A549 treated with AZD2906 at 1 μM for 4 hours (cell line): ENCODE measurements at places on chromosomes 16 and 17. TPM values are rescaled to one million over a fixed set of nuclear protein-coding genes. Genes with fewer than 3 reads are reported as not detected.

KRT31 gene
- not detected in 5 replicates for total RNA-seq

CHCT1 gene
- total RNA-seq = 0.08 to 0.15 TPM in 2 of 5 replicates, not detected in the others

P2RX1 gene
- 0.08 TPM in 1 of 5 replicates, not detected in the others for total RNA-seq

ABI3 gene
- not detected in 5 replicates for total RNA-seq

CD300C gene
- 0.31 to 0.51 TPM (median 0.41 TPM) in 5 replicates for total RNA-seq

KIF18B gene
- 30.5 to 38.1 TPM (median 36.8 TPM) in 5 replicates for total RNA-seq

RAMP2 gene
- total RNA-seq = 0.51 to 1.3 TPM (median 1.2 TPM) in 5 replicates

TNFRSF13B gene
- not detected in 5 replicates for total RNA-seq

ETV4 gene
- 57.6 to 67.4 TPM (median 65.7 TPM) in 5 replicates for total RNA-seq

SNAI3 gene
- total RNA-seq = 0.13 to 0.24 TPM (median 0.16 TPM) in 5 replicates

MT4 gene
- not detected in 5 replicates for total RNA-seq

SOX9 gene
- total RNA-seq = 8.9 to 10.8 TPM (median 9.9 TPM) in 5 replicates

CD7 gene
- total RNA-seq = 0.16 to 0.24 TPM (median 0.19 TPM) in 4 of 5 replicates, not detected in the other

CENPX gene
- 135 to 206 TPM (median 183 TPM) in 5 replicates for total RNA-seq

SRL gene
- 0.03 to 0.08 TPM (median 0.06 TPM) in 5 replicates for total RNA-seq

SPAG5 gene
- total RNA-seq = 62.3 to 70.8 TPM (median 69.3 TPM) in 5 replicates

C17orf67 gene
- total RNA-seq = 1.3 to 2.1 TPM (median 1.9 TPM) in 5 replicates

CACNA1H gene
- 12.7 to 20.5 TPM (median 17.0 TPM) in 5 replicates for total RNA-seq

ZP2 gene
- not detected in 5 replicates for total RNA-seq

GP1BA gene
- total RNA-seq = not detected in 5 replicates

ZNF594 gene
- total RNA-seq = 1.1 to 1.6 TPM (median 1.5 TPM) in 5 replicates
